ENCODE measurements at places on chromosomes 4 and X.

GRCh38 chr4:170721812-170722373, 632.1 kb upstream of the AADAT start:
- no peak for DNase-seq

GRCh38 chrX:39969099-39969818, 128.5 kb downstream of the BCOR start:
- DNase-seq = peak; percentile 28

- DNase-seq = no peak
Measured at GRCh38 chrX:126030021-126030420, 136.1 kb downstream of the DCAF12L2 start.

GRCh38 chr4:118865091-118865708, 23.5 kb upstream of the SYNPO2 start:
- DNase-seq = no peak

DNA sequence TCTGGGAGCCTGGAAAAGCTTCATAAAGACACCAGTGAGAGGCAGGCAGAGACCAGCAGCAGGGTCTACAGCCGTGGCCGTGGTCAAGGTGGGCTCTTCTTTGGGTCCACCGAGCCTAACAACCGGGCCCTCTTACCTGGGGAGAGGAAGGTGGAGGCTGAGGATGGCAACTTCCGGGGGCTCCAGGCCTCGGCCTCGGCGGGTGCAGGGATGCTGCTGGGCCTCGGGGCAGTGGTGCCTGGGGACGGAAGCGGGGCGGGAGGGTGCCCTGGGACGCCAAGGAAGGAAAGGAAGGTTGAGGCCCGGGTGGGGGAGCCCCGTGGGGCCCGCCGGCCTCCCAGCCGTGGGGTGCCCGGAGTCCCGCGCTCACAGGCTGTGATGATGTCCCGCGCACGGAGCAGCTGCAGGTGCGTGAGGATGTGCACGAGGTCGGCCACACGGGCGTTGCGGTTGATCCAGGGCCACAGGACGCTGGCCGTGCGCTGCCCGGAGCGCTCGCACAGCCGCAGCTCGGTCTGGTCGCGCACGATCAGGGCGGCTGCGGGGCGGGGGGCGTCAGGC, 561 bp downstream of the IRAK1 start:
- DNase-seq = no peak
